ENCODE measurements at places on chromosomes 16 and 17.

DNA sequence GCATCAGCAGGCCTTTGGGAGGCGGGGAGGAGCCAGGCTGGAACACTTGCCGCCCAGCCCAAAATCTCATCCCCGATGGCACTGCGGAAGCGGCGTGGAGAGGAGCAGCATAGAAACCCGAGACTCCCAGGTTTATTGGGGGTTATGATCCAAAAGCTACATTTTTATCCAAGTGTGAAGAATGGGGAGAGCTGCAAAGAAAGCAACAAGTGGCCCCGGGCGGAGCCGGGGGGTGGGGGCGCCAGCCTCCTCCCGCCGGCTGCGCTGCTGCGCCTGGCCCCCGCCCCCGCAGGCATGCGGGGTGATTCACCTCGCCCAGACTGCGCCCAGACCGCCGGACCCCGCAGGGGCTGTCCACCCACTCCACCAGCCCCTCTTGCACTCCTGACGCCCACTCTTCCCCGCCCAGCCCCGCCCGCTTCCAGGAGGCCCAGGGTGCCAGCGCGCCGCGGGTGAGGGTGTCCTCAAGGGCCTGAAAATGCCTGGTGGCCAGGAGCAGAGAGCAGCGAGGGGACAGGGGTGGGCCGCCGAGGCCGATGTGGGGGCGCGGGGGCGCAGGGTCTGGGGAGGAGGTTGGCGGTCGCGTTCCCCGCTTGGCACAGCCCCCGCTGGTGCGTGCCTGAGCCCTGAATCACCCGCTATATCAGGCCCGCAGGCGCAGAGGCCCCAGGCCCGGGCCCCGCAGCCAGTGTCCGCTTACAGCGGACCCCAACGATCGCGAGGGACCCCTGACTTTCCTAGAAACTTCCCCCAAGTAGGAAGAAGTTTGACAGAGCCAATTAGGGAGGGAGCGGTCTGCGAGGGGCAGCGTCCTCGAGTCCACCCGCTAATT, 1.3 kb downstream of the CAVIN1 start:
- no peak for DNase-seq

- DNase-seq = no peak
Measured at GRCh38 chr16:48635199-48635718, 25.3 kb upstream of the N4BP1 start.

DNA sequence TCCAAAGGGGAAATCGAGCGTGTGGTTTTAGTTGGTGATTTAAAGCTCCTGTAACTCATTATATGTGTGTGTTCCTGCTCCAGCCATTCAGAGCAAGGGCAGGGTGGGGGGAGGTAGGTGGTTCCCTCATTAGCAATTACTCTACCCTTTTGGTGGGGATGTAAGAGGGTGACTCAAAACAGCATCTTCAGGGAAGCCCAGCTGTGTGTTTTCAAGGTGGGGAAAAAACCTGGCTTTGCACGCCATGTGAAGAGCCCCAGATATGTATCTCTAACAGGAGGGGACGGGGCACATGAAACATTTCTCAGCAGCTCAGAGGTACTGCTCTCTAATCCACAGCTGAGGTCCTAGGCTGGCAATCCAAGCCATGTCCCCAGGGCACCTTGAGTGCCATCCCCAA, 241.3 kb upstream of the ZFHX3 start:
- DNase-seq = no peak

- DNase-seq = no peak
Measured at GRCh38 chr16:48300391-48300856, 53.1 kb upstream of the ABCC11 start.

DNA sequence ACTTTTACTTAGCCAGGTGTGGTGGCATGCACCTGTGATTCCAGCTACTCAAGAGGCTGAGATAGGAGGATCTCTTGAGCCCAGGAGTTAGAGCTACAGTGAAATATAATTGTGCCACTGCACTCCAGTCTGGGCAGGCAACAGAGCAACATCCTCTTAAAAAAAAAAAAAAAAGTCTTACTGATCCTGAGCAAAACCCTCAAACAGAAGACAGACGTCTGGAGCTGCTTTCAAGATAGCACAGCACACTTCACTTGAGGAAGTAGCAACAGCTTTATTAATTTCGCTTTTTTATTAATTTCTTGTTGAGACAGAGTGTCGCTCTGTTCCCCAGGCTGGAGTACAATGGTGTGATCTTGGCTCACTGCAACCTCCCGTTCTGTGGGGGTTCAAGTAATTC, 10.2 kb upstream of the GGA2 start:
- no peak for DNase-seq

DNA sequence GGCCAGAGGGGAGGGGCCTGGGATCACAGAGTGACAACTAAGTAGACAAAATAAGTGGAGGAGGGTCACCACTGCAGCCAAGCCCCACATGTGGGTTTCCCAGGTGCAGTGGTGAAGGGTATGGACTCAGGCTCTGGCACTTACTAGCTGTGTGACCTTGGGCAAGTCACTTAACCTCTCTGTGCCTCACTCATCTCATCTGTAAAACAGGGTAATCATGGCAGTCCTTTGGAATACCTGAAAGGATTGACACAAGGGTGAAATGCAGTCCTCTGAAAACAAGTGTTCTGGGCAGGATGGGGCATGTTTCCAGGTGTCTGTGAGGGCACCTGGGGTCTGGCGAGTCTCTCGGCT, 55.8 kb downstream of the NKD1 start:
- DNase-seq = no peak

- no peak for DNase-seq
Measured at GRCh38 chr17:16027708-16028584, 28.3 kb downstream of the TTC19 start.

- peak; percentile 24 for DNase-seq
Measured at GRCh38 chr17:8791910-8792270, 7.3 kb downstream of the MFSD6L start.

GRCh38 chr16:50928065-50928464, 186.2 kb downstream of the CYLD start:
- DNase-seq = no peak

GRCh38 chr16:30853758-30854157, 40.1 kb downstream of the BCL7C start:
- no peak for DNase-seq

- DNase-seq = no peak
Measured at GRCh38 chr17:50903604-50904517, 37.7 kb upstream of the TOB1 start.

- no peak for DNase-seq
Measured at GRCh38 chr17:51010173-51010675, 110.4 kb downstream of the SPAG9 start.

DNA sequence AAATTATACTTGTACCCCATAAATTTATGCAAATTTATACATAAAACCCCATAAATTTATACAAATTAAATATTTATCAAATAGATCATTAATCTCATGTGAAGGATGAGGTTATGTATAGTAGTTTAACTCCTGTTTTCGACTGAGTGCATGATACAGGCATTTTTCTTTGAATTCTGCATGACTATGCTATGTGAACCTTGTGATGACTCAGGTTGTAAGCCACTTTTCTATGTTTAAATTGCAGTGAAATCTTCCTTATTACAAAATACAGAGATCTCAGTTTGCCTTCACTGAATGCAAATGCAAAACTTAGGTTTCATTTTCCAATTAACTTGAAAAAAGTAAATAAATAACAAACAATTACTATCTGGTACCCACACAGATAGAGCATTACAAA, 843.7 kb downstream of the CDH11 start:
- DNase-seq = no peak

DNA sequence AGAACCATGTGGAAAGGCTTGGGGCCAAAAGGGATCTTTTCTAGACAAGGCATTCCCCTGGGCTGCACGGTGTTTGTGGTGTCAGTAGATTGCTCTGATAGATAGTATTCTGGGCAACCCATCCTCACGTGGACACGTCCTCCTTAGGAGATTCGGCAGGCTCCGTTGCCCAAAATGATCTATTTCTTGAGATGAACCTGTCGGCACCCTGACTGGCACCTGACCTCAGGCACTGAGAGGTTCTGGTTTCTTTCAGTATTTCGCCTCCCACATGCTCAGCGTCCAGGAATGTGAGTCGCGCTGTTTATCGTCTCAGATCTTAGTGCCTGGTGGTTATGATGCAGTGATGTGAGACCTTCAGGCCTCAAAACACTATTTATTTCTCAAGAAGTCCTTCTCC, 89.7 kb downstream of the MARCHF10 start:
- no peak for DNase-seq

- no peak for DNase-seq
Measured at GRCh38 chr17:80319262-80319998, 58.8 kb downstream of the RNF213 start.

GRCh38 chr17:39925282-39926134, 1.9 kb downstream of the ORMDL3 start:
- no peak for DNase-seq

GRCh38 chr17:32487473-32488176, 832 bp downstream of the CDK5R1 start:
- DNase-seq = no peak

GRCh38 chr16:5024632-5025031, 9.1 kb downstream of the NAGPA start:
- no peak for DNase-seq

- no peak for DNase-seq
Measured at GRCh38 chr17:35238821-35239220, 4.1 kb upstream of the SLFN5 start.

DNA sequence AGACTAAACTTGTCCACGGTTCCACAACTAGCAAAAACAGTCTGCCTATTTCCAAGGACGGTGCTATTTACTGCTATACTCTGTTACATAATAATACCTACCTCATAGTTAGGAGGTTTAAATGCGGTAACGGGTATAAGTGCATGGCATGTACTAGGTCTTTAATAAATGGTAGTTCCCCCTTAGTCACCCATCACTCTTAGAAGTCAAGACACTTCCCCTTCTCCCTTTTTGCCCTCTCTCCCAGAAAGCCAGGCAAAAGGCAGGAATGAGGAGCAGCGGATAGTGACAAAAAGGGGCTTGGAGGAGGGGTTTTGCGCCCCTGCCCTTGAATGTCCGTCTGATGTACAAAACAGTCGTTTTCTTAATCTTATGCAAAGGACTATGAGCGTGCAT, 1.1 kb upstream of the LSM12 start:
- DNase-seq = no peak

DNA sequence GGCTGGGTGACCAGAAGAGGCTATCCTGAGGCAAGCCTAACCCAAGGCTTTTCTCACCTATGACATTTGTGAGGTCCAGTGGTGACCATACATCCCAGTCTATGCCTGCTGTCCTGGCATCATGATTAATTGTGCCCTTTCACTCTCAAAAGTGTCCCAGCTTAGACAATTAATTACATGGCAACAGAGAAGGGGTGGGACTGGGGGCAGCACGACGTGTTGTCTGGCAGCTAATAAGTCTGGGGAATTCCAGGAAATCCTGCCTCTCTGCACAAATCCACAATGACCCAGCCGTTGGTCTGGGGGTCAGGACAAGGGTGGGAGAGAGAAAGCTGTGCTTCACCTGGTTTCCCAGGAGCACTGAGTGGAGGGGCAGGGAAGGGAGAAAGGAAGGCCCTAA, 14.0 kb upstream of the MTMR4 start:
- no peak for DNase-seq

DNA sequence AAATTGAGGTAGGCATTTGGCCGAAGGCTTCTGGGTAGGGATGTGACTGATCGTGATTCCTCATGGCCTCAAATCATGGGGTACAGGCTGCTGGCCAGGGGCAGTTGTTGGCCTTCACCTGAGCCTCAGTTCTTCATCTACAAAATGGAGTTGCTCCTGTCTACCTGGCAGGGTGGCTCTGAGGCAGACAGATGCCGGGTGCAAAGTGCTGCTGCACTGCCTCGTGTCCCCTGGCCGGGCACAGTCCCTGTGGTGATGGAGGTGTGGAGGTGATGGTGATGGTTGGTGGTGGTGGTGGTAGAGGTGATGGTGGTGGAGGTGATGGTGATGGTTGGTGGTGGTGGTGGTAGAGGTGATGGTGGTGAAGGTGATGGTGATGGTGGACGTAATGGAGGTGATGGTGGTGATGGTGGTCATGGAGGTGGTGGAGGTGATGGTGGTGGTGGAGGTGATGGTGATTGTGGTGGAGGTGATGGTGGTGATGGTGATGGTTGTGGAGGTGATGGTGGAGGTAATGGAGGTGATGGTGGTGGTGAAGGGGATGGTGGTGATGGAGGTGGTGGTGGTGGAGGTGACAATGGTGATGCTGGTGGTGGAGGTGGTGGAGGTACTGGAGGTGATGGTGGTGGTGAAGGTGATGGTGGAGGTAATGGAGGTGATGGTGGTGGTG, 52.6 kb downstream of the RNF213 start:
- DNase-seq = no peak
